D721Med (cell line): ENCODE measurements at places on chromosomes 3 and 15.

DNA sequence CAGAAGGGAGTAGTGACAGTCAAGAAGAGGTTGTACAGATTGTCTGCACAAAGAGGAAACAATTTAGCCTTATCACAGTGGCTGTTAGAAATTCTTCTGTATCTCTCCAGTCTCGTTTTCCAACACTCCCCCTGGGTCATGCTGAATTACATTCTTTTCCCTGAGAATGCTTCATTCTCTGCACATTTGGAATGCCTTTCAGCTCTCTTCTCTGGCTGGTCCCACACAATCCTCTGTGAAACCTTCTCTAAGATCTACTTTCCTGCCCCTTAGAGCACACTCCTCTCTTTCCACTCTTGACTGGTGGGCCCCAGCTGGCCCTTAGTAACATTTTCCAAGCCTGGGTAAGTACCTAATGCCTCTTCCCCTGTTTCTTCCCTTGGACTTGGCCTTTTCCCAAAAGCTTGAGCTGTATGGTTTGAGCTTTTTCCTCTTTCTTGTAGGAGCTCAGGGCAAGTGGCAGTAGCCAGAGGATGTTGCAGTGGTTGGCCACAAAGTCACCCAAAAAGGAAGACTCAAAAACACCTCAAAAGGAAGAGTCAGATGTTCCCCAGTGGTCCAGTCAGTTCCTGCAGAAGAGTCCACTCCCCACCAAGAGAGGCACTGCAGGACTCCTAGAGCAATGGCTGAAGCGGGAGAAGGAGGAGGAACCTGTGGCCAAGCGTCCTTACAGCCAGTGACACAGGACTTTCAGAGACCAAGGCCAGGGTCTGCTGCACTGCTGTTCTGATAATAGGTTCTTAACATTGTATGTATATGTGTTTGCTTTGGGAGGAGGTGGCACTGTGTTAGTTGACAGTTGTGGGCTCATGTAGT is 25.7 kb downstream of the HMCES start:
- DNase-seq = no peak

DNA sequence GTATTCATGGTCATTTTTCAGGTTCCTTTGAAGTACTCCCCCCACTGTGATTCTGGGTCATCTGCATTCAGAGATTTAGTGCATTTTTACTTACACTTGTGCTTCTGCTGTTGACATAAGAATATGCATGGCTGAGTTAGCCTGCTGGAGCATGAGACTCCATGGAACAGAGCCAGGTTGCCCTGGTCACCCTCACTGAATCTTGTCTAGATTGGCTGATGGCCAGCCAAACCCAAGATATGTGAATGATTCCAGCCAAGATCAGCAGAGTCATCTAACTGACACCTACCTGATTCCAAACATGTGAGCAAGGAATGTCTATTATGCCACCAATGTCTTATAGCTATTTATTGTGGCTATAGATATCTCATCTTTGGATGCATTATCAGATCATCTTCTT is 25.1 kb downstream of the DTWD1 start:
- no peak for DNase-seq

DNA sequence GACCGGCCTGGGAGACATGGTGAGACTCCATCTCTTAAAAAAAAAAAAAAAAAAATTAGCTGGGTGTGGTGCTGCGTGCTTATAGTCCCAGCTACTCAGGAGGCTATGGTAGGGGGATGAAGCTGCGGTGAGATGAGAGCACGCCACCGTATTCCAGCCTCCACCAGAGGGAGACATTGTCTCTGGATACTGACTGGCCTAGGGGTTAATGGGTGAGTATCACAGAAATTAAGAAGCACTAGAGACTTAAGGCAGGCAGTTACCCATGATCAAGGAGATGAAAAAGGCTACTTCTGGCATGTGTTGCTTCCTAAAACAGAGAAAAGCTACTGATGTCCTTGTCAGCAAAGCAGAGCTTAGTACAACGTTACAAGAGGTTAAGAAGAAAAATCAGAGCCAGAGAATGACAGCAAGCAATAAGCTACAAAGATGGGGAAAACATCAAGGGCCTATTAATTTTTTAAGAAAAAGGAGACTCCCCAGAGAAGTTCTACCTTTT is 8.6 kb downstream of the TFRC start:
- peak; percentile 49 for DNase-seq

- no peak for DNase-seq
Observed at GRCh38 chr3:111874177-111874820, 15.2 kb downstream of the PHLDB2 start.

GRCh38 chr3:178844916-178845315 is 226.7 kb downstream of the ZMAT3 start:
- DNase-seq = no peak

- no peak for DNase-seq
Observed at GRCh38 chr15:75841626-75842025, 1.6 kb upstream of the UBE2Q2 start.

DNA sequence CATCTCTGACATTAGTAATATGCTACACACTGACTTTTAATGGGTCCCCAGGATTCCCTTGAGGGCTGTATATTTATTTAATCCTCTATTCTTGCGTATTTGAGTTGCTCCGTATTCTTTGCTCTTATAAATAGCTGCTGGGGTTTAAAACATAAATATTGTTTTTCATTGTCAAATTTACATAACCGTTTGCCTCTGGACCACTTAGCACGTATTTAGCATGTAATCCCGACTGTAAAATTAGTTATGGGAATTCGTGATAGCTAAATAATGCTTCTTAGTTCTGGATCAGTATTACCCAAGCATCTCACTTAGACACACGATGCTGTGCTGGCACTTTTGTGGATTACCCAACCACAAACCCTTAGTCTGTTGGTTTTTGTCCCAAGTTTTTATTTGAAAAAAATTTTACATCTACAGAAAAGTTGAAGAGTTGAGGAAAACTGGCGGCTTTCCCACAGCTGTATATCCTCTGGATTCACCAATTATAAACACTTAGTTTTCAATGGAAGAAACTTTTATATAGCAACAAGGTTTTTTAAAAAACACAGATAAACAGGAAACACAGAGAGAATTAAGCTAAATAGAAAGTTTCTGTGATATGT is 296.8 kb upstream of the TPM1 start:
- no peak for DNase-seq

- no peak for DNase-seq
Observed at GRCh38 chr3:160018959-160019358, 30.3 kb downstream of the IL12A start.

- DNase-seq = no peak
Observed at GRCh38 chr3:7190095-7190494, 329.2 kb downstream of the GRM7 start.

DNA sequence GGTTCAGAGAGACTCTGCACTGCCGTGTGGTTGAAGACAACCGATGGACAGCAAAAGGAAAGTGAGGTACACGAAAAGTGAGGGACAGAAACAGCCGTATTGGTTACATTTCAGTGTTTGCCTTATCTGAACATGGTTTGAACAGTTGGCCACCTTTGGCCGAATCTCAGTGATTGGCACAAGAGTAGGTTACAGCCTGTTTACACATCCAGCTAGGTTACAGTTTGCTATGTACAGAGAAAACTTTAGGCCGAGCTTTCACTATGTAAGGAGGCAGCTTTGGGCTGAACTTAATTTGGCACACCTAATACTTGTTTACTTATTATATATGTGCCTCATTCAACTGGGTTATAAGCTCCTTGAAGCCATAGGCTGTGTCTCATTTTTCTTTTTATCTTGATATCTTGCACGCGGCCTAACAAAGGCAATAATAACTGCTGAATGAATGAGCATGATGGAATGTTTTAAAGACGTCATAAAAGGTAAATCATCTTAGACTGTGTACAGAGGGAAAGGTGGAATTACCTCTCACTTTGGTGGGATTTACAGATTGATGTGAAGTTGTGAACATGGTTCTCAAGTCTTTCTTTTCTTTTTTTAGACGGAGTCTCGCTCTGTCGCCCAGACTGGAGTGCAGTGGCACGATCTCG is 17.2 kb upstream of the GREM1 start:
- DNase-seq = no peak

- DNase-seq = no peak
Observed at GRCh38 chr15:57589281-57589680, 2.4 kb upstream of the MYZAP start.

DNA sequence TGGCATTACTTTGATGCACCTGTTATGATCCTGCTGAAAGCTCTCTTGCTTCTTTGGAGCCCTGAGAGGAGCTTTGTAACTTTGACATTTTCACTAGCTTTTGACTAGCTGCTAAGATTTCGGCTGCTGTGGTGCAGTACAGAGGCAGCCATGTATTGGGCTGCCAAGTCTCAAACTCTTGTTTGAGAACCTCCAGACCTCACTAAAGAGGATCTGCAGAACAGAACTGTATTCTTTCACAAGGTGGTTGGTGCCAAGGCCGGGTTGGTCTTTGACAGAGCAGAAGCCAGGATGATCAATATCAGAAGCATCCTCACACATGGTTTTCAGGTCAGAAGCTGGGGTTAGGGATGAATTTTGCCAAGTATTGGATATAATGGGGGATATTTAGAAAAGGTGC is 34.6 kb upstream of the GOLGA8B start:
- DNase-seq = no peak
